Tibial nerve (tissue), 4 donors: ENCODE measurements at places on chromosomes 3 and 15. TPM values are rescaled to one million over a fixed set of nuclear protein-coding genes. Genes with fewer than 3 reads are reported as not detected.

GPR27 gene
- 5.0 TPM for total RNA-seq

SI gene
- not detected for total RNA-seq

IL16 gene
- 69.3 TPM for total RNA-seq

DNA sequence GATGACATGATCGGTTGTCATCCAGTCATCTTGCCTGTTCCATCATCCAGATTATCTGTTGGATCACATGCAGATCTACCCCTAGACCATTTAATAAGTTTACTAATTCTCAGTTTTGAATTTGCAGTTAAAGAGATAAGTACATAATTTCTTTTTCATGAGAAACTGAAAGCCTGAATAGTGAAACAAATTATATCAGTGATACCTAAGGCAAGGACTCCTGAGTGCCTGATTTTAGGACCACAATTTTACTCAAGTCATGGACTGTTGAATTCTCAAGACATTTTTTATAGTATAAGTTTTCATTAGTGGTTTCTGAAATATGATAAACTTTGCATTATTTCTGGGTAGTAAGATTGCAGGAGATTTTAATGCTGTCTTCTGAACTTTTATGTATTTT is 13.2 kb downstream of the SIDT1 start:
- DNase-seq, result no peak

DNA sequence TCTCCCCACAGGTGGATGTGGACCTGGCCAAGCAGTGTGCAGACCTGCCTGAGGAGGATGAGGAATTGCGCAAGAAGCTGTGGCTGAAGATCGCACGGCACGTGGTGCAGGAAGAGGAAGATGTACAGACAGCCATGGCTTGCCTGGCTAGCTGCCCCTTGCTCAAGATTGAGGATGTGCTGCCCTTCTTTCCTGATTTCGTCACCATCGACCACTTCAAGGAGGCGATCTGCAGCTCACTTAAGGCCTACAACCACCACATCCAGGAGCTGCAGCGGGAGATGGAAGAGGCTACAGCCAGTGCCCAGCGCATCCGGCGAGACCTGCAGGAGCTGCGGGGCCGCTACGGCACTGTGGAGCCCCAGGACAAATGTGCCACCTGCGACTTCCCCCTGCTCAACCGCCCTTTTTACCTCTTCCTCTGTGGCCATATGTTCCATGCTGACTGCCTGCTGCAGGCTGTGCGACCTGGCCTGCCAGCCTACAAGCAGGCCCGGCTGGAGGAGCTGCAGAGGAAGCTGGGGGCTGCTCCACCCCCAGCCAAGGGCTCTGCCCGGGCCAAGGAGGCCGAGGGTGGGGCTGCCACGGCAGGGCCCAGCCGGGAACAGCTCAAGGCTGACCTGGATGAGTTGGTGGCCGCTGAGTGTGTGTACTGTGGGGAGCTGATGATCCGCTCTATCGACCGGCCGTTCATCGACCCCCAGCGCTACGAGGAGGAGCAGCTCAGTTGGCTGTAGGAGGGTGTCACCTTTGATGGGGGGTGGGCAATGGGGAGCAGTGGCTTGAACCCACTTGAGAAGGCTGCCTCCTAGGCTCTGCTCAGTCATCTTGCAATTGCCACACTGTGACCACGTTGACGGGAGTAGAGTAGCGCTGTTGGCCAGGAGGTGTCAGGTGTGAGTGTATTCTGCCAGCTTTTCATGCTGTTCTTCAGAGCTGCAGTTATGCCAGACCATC is 8.6 kb downstream of the VPS18 start:
- DNase-seq, result peak; percentile 53

DNA sequence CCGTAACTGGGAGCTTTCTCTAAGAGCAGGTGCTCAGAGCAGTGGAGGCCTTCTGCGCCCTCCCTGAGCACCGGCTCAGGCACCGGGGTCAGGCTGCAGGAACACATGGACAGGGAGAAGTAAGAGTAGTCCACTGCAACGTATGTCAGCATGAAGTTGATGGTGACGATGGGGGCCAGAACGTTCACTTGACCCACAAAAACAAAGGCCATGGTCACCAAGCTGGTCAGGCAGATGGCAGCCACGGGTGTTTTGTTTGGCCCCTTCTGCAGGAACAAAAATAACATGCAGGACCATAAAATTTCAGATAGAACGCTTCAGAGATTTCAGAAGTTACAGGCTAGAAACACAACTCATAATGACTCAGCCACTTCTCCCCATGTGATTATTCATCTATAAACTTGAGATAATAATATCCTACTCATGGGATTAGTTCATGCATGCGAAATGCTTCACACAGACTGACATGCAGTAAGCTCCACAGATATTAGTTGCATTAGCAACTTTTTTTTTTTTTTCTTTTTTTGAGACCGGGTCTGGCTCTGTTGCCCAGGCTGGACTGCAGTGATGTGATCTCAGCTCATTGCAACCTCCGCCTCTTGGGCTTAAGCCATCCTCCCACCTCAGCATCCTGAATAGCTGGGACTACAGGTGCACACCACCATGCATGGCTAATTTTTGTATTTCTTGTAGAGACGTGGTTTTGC is 52.2 kb upstream of the HEG1 start:
- DNase-seq, result no peak

DNA sequence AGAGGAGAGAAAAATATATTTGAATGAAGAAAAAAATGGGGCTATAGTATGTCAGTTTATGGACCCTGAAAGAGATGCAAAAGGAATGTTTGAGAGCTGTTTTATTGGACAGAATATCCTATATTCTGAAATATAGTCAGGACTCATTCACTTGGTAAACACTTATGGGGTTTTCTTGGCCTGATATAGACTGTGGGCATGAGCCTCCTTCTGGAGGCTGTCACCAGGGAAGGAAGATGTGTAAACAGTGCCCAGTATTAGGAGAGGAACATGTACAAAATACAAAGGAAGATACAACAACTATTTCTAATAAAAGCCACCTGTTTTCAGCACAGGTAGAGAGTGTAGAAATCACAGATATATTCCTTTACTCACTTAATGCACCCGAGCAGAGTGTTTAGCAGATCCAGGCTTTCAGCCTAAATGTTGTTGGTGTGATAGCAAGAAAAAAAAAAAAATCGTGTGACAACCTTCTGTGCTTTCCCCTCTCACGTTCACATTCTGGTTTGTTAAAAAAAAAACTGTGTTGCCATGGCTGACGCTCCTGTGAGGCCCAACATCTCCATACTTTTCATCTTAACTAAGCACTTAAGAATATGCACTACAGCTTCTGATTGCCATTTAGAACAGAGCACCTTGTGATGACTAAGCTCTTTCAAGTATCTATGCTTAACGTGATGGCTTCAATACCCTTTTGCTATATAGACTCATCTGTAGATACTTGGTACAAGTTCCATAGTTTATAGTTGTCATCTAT is 134.1 kb downstream of the MBNL1 start:
- DNase-seq, result no peak

GRCh38 chr3:156509189-156510174 is 45.4 kb downstream of the SSR3 start:
- DNase-seq, result peak; percentile 25

DNA sequence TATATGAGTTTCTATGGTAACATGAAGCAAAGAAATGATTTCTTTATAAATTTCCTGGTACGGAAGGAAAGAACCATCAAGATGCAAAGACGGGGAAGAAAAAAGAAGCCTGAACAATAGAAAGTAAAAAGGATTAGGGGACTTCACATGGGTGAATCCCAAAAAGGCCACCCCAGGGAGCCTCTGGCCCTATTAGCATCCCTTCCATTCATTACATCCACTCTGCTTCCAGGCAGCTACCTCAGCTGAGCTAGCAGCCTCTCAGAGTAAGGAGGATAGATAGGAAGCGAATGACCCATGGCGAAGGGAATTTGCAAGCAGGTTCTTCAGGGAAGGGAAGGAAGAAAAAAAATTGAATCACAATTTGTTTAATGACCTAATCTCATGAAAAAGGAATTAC is 81.6 kb downstream of the GABRB3 start:
- no peak for DNase-seq

GRCh38 chr3:24237971-24238706 is 256.5 kb downstream of the THRB start:
- DNase-seq, result no peak

DNA sequence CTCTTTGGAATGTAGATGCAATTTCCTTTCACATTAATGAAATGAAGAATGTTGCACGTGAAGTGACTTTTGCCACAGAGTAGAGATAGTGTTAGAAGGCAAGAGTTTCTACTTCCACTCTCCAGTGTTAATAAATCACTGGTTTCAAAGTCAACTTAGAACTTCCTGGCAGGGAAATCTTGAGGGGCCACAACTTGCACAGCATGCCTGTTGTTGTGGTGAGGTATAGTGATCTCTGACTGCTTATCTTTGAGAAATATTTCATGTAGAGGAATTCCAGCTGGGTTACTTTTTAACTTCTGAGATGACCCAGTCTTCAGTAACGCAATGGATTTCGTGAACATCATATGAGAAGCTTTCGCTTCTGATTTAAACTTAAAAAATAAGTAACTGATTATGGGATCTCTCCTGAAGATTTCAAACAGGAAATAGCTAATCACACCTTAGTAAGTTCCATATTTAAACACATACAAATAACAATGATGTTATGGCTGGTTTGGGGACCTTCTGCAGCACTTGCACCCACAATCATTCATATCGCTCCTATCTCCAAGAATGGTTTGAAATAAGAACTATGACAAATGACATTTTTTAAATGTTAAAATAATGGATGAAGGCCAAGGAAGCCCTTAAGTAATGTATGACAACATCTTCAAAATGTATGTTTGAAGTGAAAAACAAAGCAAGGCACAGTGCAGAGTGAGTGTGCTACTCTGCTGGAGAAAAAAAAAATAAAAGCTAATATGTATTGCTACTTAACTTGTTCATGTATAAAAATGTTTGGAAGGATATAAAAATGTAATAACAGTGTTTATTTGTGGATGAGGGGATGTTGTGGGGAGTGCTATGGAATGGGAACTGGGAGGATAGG is 726.5 kb upstream of the NECTIN3 start:
- no peak for DNase-seq

GRCh38 chr3:151299006-151299405 is 17.6 kb downstream of the GPR87 start:
- no peak for DNase-seq

DNA sequence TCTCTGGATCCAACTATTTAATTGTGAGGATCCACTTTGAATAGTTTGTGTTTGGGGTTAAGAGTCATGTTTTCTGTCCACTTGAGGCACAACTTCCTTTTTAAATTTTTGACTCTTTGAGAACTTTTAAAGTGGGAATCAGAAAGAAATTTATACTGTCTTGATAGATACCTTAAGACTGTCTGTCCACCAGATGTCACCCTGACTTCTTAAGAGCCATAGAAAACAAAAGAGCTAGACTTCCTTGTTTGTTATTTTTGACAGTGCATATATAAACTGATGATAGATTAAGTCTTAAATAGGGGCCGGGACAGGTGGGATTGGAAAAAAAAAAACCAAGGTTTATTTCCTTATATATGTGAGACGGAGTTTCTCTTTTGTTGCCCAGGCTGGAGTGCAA is 52.1 kb upstream of the WDR72 start:
- DNase-seq, result no peak

DNA sequence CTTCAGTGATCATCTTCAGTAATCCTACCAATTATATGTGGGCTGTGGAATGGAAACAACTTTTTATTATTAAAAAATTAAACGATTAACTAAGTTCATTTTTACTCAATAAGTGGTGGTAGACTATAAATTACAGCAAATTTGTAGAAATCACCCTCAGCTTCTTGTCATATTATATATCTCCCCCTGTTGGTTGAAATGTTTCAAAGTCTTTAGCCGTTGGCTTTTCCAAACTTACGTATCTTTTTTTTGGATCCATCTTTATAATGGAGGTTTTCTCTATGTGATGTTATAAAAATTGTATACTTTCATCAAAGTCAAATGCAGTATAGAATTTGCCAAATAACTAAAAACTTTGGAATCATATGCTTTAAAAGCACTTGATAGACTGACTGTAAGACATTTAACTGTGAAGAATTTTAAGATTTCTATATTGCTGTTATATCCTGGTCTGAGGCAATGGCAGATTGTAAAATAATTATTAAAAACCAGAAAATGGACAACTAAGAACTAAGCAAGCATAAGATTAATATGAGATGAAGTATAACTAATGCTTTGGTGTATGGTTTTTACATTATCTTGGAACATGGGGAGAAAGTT is 44.7 kb downstream of the ATP11B start:
- DNase-seq, result no peak

DNA sequence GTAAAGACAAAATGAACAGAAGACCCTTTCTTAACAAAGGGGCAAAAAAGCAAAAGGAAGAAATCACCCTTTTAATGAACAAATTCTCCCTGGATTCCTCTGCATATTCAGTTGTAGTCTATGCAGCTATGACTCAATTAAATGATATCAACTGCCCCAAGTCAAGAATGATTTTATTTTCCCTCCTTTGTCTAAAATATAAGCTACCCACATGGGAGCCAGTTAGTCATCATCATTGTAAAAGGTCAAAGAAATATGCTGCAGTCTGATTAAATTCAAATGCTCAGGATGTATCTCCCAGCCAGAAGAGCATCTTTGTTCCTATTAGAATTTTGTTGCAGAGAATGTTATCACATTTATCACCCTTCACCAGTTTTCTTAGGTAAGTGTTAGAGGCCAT is 84.0 kb downstream of the SST start:
- DNase-seq, result no peak

GRCh38 chr15:47041301-47041700 is 676.0 kb upstream of the SEMA6D start:
- no peak for DNase-seq

DNA sequence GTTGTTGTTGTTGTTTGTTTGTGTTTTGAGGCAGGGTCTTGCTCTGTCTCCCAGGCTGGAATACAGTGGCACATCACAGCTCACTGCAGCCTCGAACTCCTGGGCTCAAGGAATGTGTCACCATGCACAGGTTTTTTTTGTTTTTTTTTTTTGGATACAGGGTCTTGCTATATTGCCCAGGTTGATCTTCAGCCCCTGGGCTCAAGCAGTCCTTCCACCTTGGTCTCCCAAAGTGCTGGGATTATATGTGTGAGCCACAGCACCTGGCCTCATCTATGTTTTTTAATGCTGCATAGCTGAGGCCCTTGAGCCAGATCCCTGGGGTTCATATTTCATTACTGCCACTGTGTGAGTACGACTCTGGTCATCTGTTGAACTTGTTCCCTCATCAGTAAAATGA is 352.6 kb downstream of the FEZF2 start:
- no peak for DNase-seq
